ENCODE measurements at places on chromosomes 16 and 17. TPM values are rescaled to one million over a fixed set of nuclear protein-coding genes. Genes with fewer than 3 reads are reported as not detected.

TOM1L1 gene
- total RNA-seq = 0.51 TPM

EVPLL gene
- total RNA-seq = not detected

PLCG2 gene
- total RNA-seq = 27.1 TPM

DNA sequence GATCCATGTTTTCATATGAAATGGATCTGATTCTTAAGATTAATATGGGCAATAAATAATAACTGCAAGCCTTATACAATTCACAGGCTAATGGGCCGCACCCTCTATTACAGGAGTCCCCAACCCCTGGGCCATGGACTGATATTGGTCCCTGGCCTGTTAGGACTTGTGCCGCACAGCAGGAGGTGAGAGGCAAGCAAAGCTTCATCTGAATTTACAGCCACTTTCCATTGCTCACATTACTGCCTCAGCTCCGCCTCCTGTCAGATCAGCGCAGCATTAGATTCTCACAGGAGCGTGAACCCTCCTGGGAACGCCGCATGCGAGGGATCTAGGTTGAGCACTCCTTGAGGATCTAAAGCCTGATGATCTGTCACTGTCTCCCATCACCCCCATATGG is 26.8 kb downstream of the METTL16 start:
- peaks cover 6% of the 10 kb centered on the region for H3K4me1 ChIP-seq
- no peaks in the 10 kb centered on the region for H3K27me3 ChIP-seq
- no peak overlapping the region for H3K4me3 ChIP-seq
- H3K36me3 ChIP-seq = peaks cover 2% of the 10 kb centered on the region
- H3K27ac ChIP-seq = no peak overlapping the region

GRCh38 chr17:58822148-58823050 is 66.7 kb downstream of the PPM1E start:
- H3K36me3 ChIP-seq = no peaks in the 10 kb centered on the region
- no peak overlapping the region for H3K27ac ChIP-seq
- DNase-seq = no peak

DNA sequence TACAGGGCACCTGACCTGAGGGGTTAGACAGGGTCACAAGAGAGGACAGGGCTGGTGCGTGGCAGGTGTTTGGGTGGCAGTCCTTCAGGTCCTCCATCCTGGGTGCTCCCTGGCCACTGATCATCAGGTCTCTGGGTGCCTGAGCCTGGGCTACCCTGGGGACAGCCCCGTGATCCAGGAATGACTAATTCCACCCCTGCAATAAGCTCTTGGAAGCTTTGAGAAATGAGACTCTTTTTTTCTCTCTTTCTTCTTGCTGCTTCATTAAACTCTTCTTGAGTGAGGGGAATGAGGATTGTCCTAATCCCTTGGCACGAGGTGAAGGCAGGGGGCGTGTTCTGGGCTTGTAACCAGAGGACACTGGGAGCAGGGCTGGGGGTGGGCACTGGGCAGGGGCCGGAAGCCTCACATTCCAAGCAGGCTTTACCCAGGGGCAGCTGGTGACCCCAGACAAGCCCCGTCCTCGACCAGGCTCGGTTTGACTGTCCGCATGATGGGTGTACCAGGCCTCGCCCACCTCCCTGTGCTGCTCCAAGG is 21.4 kb upstream of the SPNS2 start:
- no peak for DNase-seq
- no peak overlapping the region for H3K4me3 ChIP-seq
- H3K27ac ChIP-seq = no peak overlapping the region
- H3K27me3 ChIP-seq = no peaks in the 10 kb centered on the region
- peaks cover 13% of the 10 kb centered on the region for H3K4me1 ChIP-seq
